GM12878 (cell line): ENCODE measurements at places on chromosomes 7 and 10.
A peak's percentile ranks its signal among the peaks of the same experiment; 100 is the strongest.

DNA sequence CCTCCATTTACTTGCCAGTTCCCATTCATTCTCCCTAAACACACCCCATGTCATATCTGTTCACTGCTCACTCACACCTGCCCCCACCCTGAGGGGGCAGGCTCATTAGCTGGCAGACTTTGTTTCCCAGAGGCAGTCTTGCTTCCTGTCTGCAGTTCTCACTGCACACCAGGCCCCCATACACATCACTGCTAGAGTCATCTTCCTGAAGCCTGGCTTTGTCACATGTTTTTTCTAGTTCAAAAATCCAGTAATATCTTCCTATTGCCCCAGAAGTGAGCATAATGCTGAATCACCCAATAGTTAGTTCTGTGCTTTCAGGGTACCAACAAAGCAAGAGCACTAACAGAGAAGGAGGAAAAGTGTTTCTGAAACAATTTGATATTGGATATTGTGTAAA lies 1.9 kb downstream of the LRRC72 start:
- no peak overlapping the region for H3K4me3 ChIP-seq
- H3K27me3 ChIP-seq, result no peaks in the 10 kb centered on the region; the same call in 1 of the 2 replicates
- no peak for DNase-seq
- H3K27ac ChIP-seq, result no peak overlapping the region

- no peak for DNase-seq
- H3K4me1 ChIP-seq, result no peaks in the 10 kb centered on the region
- no peak overlapping the region for H3K4me3 ChIP-seq
- H3K36me3 ChIP-seq, result no peaks in the 10 kb centered on the region
- H3K27ac ChIP-seq, result no peak overlapping the region
Measured at GRCh38 chr10:23376229-23376655, 31.6 kb upstream of the C10orf67 start.

DNA sequence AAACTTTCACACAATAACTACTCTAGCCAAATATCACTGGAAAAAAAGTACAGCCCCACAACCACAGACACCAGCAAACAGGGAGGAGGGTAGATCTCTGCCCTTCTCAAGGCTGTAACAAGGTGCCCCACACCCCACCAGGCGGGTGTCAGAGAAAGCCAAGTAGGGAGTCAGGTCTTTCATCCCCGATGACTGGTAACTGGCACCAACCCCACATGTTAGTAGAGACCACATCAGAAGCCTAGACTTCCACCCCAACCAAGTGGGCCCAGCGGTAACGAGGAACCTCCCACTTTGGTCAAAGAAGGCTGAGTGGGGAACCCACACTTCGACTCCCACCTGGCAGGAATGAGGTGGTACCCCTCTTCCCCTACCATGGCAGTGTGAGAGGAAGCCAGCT lies 16.4 kb upstream of the RUFY2 start:
- H3K4me1 ChIP-seq, result no peaks in the 10 kb centered on the region
- H3K27me3 ChIP-seq, result no peaks in the 10 kb centered on the region
- DNase-seq, result no peak
- H3K4me3 ChIP-seq, result no peak overlapping the region

GRCh38 chr10:110671788-110672579 lies 27.8 kb downstream of the RBM20 start:
- no peaks in the 10 kb centered on the region for H3K4me1 ChIP-seq
- peak overlapping the region; percentile 74 for H3K4me3 ChIP-seq
- no peaks in the 10 kb centered on the region for H3K36me3 ChIP-seq
- no peaks in the 10 kb centered on the region for H3K27me3 ChIP-seq
- peak overlapping the region; percentile 62 for H3K27ac ChIP-seq

GRCh38 chr10:103717341-103718246 lies 137.8 kb downstream of the SH3PXD2A start:
- H3K27me3 ChIP-seq, result peaks cover 4% of the 10 kb centered on the region
- no peaks in the 10 kb centered on the region for H3K36me3 ChIP-seq
- no peak overlapping the region for H3K4me3 ChIP-seq
- no peak overlapping the region for H3K27ac ChIP-seq
- no peak for DNase-seq
- H3K4me1 ChIP-seq, result no peaks in the 10 kb centered on the region

- DNase-seq, result no peak
- H3K27me3 ChIP-seq, result no peaks in the 10 kb centered on the region; the same call in 1 of the 2 replicates
- H3K4me1 ChIP-seq, result no peaks in the 10 kb centered on the region
- H3K27ac ChIP-seq, result no peak overlapping the region
- H3K4me3 ChIP-seq, result no peak overlapping the region
Measured at GRCh38 chr7:119761776-119762175, 511.2 kb upstream of the KCND2 start.

- no peaks in the 10 kb centered on the region for H3K4me1 ChIP-seq
- H3K27me3 ChIP-seq, result no peaks in the 10 kb centered on the region
- no peak for DNase-seq
Measured at GRCh38 chr7:31958226-31958625, 112.0 kb downstream of the PDE1C start.

- H3K36me3 ChIP-seq, result peaks cover 6% of the 10 kb centered on the region; the same call in 1 of the 2 replicates
- DNase-seq, result no peak
- no peaks in the 10 kb centered on the region for H3K4me1 ChIP-seq
- no peak overlapping the region for H3K4me3 ChIP-seq
Measured at GRCh38 chr7:158730383-158731346, 26.1 kb upstream of the NCAPG2 start.

- no peak for DNase-seq
- H3K4me3 ChIP-seq, result no peak overlapping the region
- no peak overlapping the region for H3K27ac ChIP-seq
- H3K27me3 ChIP-seq, result no peaks in the 10 kb centered on the region
- H3K4me1 ChIP-seq, result no peaks in the 10 kb centered on the region
Measured at GRCh38 chr10:68876246-68877138, 24.6 kb upstream of the DDX50 start.

DNA sequence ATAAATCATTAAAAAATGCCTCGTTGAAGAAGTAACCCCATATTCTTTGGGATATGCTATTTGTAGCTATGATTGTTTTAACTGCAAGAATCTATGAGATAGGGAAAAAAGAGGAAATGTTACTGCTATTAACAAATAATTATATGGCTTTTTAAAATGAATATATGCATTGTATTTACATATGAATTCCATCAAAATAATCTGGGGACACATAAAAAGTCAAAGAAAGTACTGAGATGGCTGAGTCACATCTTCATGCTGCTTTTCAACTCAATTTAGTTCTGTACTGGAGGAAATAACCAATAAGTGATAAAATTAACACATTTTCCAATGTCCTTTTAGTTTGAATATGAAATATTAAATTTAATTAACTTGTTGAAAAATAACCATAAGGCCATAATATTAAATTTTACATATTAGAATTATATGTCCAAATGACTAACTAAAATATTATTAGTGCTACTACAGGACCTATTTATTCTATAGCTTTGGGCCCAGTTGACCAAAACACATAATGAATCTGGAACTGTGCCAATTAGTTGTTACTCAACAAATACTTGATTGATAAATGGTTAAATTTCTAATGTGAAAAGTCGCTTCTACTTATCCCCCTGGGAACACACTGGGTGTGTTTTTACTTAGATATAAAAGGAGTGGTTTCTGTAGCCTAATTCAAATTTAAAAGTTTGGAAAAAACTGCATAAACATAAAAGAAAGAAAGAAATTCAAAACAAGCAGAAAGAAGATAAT lies 214.6 kb upstream of the PFKP start:
- H3K36me3 ChIP-seq, result no peaks in the 10 kb centered on the region
- no peak for DNase-seq
- no peak overlapping the region for H3K27ac ChIP-seq
- no peak overlapping the region for H3K4me3 ChIP-seq
- no peaks in the 10 kb centered on the region for H3K4me1 ChIP-seq
- H3K27me3 ChIP-seq, result no peaks in the 10 kb centered on the region

GRCh38 chr10:100508691-100509150 lies 10.9 kb downstream of the SEC31B start:
- no peak overlapping the region for H3K27ac ChIP-seq
- DNase-seq, result no peak
- H3K4me3 ChIP-seq, result no peak overlapping the region
- H3K27me3 ChIP-seq, result no peaks in the 10 kb centered on the region

DNA sequence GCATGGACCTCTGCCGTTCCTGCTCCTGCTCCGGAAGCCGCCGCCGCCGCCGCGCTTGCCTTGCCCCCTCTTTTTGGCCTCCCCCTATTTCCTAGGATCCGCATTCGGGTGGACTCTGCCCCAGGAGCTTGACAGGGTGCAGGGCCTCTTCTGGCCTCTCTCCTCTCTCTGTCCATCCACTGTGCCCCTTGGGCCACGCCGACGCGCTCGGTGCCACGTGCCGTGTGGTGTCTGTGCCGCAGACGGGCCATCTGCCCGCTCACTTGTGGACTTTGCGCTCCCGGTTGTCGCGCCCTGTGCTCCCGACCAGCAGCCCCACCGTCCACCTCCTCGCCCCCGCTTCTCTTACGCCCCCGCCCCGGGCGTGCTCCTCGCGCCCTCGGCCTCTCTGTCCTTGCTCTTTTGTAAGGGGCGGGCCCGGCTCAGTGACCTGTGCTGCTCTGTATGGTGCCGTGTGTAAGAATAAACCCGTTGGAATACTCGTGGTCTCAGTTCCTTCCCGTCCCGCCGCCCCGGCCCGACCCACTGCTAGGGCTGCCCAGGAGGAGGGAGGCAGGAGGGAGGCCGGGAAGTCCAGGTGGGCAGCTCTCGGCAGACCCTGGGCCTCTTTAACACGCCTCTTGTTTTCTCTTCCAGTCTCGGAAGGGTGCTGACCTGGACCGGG lies 37.0 kb downstream of the AGAP3 start:
- H3K27me3 ChIP-seq, result no peaks in the 10 kb centered on the region
- H3K4me1 ChIP-seq, result no peaks in the 10 kb centered on the region
- DNase-seq, result no peak

DNA sequence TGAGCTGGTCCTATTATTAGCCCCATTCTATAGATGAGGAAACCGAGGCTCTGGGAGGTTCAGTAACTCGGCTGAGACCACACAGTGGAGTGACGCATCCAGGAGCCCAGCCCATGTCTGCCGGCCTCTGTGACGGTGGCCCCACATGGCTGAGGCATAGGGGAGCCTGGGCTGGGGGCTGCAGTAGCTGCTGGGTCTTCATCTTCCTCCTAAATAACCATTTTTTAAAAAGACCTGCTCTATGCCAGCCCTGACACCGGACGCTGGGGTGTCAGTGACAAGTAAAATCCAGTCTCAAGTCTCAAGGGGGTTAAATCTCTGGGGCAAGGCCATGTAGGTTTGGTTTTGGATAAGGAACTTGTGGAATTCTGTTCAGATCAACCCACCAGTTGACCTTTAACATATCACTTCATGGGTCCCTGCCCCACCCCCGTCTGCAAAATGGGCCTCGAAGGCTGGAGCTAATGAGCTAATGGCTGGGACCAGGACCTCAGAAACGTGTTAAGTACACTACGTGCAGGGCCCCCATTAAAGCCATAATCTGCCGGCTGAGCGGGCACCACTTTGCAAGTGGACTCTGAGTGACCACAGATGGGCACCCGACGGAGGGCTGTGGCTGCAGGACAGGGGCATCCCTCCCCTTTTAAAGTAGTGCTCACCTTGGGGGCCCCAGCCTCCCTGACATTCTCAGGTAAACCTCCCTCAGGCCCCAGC lies 136.5 kb upstream of the UNC5B start:
- H3K4me3 ChIP-seq, result no peak overlapping the region
- H3K4me1 ChIP-seq, result no peaks in the 10 kb centered on the region
- H3K27me3 ChIP-seq, result no peaks in the 10 kb centered on the region

- no peaks in the 10 kb centered on the region for H3K36me3 ChIP-seq
- no peak overlapping the region for H3K27ac ChIP-seq
- DNase-seq, result no peak
- no peak overlapping the region for H3K4me3 ChIP-seq
Measured at GRCh38 chr10:29784175-29784773, 149.5 kb upstream of the SVIL start.

GRCh38 chr10:51596695-51597094 lies 102.7 kb downstream of the CSTF2T start:
- no peak overlapping the region for H3K27ac ChIP-seq
- no peaks in the 10 kb centered on the region for H3K27me3 ChIP-seq

- no peaks in the 10 kb centered on the region for H3K4me1 ChIP-seq
- H3K36me3 ChIP-seq, result no peaks in the 10 kb centered on the region; the same call in none of the 2 replicates
- no peak overlapping the region for H3K4me3 ChIP-seq
Measured at GRCh38 chr7:28591725-28592349, 179.5 kb downstream of the CREB5 start.

DNA sequence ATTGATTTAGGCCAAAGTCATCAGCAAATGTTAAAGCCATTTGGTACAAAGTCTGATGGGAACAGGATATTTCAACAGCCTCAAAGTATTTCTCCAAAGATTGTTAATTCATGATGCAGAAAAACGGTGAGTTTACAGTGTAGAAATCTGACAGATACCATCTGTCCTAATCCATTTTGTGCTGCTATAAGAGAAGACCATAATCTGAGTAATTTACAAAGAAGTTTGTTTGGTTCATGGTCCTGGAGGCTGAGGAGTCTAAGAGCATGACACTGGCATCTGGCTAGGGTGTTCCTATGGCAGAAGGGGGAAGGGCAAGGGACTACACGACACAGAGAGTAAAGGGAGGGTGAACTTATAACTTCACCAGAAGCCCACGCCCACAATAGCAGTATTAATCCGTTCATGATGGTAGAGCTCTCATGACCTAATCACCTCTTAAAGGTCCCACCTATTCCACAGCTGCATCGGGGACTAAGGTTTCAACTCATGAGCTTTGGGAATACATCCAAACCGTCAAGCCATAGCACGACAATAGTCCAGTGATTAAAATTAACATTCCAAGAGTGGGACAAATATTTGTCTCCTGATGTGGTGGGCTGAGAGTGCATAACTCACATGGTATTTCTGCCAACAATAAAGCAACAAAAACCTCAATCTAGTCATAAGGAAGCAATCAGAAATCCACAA lies 298.6 kb upstream of the AKR1E2 start:
- H3K36me3 ChIP-seq, result no peaks in the 10 kb centered on the region
- no peaks in the 10 kb centered on the region for H3K4me1 ChIP-seq
- no peak overlapping the region for H3K4me3 ChIP-seq
- H3K27me3 ChIP-seq, result no peaks in the 10 kb centered on the region
- no peak for DNase-seq
- no peak overlapping the region for H3K27ac ChIP-seq

- no peak for DNase-seq
- H3K4me1 ChIP-seq, result no peaks in the 10 kb centered on the region
- no peak overlapping the region for H3K27ac ChIP-seq
- no peaks in the 10 kb centered on the region for H3K27me3 ChIP-seq
- H3K4me3 ChIP-seq, result no peak overlapping the region
- no peaks in the 10 kb centered on the region for H3K36me3 ChIP-seq
Measured at GRCh38 chr10:6409971-6410643, 170.0 kb downstream of the PRKCQ start.

GRCh38 chr7:12882710-12883109 lies 195.3 kb downstream of the ARL4A start:
- DNase-seq, result no peak
- no peaks in the 10 kb centered on the region for H3K27me3 ChIP-seq
- H3K36me3 ChIP-seq, result no peaks in the 10 kb centered on the region
- H3K27ac ChIP-seq, result no peak overlapping the region
- no peak overlapping the region for H3K4me3 ChIP-seq

- no peaks in the 10 kb centered on the region for H3K4me1 ChIP-seq
- peaks cover 3% of the 10 kb centered on the region for H3K27me3 ChIP-seq
- DNase-seq, result no peak
Measured at GRCh38 chr10:78755063-78755701, 313.6 kb upstream of the ZMIZ1 start.
